ENCODE measurements at places on chromosomes 7 and 10.

DNA sequence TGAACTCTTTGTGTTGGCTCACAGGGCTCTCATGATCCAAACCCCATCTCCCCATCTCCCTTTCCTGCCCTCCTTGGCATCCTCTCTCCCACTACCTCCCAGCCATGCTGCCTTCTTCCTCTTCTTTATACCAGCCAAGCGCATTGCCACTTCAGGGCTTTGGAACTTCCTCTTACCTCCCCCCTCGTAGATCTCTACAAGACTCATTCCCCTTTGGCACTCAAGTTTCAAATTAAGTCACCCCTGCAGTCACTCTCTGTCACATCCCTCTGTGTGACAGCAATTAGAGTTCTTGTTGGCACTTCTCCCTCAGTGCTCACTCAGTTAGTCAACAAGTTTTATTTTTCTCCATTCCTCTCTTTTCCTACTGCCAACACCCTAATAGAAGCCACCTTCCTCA is 20.8 kb upstream of the NRP1 start:
- DNase-seq = no peak

DNA sequence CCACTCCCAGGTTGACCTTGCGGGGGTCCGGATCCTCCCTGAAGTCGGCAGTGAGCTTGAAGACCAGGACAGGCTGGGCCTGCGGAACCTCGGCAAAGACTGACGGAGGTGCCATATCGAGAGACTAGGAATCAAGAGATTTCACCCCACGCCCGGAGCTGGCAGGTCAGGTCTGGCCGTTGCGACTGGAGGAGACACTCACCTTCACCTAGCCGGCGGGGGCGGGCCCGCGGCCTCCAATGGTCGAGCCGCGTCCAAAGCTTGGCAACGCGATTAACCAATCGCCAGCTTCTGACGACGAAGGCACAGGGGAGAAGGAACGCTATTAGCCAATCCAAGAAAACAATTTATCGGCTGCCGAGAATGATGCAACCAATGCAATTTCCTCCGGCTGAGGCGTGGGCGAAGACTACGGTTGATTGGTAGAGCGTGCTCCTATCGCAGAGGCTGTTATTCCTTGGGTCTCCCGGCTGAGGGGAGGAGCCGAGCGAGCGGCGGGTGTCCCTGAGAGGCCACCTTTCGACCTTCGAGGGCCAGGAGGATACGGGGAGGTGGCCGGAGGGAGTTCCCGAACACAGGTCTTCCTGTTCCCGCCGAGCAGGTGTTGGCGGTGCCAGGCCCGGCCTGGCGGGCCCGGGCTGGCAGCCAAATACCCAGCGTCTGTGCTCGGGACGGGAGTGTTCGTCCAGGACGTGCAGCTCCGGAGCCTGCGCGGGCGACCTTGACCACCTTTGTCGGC is at the start of gene GOT1:
Gene GOT1, minus strand, starts transcription at position 174 of the 739 bp plus-strand sequence. Its CDS starts 59 bp downstream, at position 115.
- peak; percentile 100 for DNase-seq

- DNase-seq = peak; percentile 71
These were observed 42.9 kb upstream of the BHLHA15 start for GRCh38 chr7:98168181-98168903.

- DNase-seq = no peak
These were observed 24.2 kb upstream of the MGMT start for GRCh38 chr10:129442866-129443265.

DNA sequence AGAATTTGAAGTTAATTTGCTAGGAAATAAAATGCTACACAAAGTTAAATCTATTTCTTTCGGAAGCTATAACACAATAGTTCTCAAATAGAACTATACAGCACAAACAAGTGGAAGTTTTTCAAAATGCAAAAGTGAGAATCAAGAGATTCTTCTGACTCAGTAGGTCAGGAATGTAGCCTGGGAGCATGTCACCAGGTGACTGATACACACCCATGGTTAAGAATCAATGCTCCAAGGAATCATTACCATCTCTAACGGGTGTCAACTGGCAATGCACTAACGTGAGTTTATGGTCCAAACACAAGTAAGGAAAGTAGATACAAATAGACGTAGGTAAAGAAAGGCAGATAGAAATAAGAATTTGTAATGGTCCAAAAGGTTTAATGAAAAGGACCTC is 170.5 kb downstream of the SRPK2 start:
- no peak for DNase-seq

DNA sequence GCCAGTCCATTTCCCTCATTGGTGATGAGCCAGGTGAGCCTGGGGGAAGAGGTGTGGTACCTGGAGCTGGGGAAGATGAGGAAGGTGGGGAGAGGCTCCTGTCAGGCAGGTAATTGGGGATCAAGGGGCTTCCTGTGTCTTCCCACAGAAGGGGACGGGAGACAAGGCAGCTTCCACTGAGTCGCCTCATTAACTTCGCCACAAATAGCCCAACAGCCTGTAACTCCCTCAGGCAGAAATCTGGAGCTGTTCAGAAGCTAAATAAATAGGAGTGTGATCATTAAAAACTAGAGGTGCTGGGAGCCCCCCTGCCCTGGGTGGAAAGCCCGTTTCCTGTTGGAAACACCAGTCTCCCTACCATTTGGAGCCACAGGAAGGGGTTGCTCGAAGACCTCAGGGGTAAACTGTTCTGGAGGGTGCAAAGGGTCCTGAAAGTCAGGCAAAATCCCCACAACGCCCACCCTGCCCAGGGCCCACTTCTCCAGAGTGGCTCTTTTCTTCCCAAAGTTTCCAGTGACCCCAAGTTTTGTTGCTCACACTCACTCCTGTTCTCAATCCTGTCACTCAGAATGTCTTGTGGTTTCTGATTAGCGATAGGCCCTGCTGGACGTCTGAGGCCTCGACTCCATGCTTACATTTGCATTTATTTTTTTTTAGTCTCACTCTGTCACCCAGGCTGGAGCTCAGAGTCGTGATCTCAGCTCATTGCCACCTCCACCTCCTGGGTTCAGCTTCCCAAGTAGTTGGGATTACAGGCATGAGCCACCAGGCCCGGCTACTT is 25.7 kb downstream of the UNC5B start:
- no peak for DNase-seq

DNA sequence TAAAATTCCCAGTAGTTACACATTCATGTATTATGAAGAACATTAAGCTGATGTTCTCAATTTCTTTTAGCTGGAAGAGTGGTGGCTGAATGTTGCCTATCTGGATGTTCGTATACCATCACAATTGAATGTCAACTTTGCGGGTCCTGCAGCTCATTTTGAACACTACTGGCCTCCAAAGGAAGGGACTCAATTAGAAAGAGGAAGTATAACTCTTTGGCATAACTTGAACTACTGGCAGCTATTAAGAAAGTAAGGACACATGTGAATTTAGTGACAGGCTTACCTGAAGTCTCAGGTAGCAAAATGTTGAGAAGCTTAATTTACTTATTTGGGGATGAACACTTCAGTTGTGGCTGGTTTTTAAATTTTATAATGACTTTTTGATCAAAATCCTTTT is 15.9 kb downstream of the CROT start:
- no peak for DNase-seq

- DNase-seq = no peak
These were observed 471 bp upstream of the TOMM7 start for GRCh38 chr7:22823142-22823497.

DNA sequence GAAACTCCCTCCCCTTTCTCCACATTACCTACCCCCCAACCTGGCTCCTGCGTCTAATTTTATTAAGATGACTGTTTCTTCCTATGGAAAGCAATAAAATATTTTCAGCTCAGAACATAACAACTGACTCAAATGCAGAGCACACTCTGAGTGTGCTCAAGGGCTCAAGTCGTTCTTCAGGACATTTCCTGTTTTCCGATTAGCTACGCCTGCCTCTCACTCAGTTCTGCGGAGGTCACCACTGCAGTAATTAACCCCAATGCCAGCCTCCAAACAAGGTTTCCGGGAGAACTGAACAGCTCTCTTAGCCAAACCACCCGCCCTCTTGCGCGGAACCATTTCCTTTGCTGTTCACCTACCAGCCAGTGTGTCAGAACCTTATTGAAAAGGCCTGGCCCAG is 19.3 kb downstream of the MYOF start:
- no peak for DNase-seq

DNA sequence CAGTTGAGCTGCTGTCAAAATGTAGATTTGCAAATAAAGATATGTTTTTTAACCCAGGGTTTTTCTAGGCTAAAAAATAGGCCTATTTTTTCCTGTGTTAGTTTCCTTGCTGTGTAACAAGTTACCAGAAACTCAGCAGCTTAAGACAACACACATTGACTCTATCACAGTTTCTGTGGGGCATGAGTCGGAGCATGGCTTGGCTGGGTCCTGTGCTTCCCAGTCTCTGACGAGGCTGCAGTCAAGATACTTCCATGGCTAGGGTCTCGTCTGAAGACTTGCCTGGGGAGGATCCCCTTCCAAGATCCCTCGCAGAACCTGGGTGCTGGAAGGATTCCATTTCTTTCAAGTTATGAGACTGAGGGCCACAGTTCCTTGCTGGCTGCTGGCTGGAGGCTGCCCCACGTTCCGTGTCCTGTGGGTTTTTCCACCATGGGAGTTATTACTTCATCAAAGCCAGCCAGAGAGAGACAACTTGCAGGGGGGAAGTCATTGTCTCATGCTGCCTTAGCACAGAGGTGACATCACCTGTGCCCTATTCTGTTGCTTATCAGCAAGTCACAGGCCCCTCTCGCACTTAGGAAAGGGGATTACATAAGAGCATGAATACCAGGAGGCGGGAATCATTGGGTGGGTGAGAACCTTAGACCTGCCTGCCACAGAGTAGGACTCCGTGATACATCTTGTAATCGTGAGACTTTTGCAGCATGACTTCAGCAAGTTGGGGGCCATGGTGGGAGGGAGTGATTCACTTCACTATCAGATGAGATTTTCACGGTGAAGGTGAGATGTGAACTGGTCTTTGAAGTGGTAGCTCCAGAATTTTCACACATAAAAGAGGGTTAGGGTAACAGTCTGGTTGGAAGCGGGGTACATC is 77.9 kb downstream of the CCNY start:
- no peak for DNase-seq

DNA sequence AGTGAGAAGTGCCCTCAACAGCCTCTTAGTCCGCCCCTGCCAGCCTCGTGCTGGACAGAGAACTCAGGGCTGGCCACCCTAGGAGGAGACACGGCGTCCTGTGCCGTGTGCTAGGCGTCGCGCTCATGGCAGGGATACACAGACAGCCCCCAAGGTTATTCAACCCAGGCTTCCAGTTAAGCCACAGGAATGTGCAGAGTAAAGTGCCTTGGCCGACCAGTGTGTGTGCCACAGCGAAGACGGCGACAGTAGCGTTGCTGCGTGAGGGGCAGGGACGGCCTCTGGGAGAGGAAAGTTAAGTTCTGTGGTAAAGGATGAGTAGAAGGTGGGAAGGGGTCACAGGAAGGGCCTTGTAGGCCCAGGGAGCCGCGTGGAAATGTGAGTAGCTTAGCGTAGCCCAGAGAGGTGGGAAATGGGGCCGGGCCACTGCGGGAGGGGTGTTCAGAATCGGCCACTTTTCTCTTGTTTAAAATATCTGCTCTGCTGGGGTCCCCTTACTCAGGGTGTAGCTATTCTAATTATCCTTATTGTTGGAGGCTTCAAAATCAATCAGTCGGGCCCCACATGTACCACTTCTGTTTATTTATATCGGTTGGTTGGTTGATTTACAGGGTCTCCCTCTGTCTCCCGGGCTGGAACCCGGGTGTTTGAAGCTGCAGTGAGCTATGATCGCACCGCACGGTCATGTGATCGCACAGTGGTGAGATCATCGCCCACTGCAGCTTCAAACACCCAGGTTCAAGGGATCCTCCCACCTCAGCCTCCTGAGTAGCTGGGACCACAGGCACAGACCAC is 24.5 kb downstream of the TMEM120A start:
- no peak for DNase-seq

- no peak for DNase-seq
These were observed 103.1 kb upstream of the PCBD1 start for GRCh38 chr10:70991140-70992124.

GRCh38 chr10:871951-872403 is 59.5 kb downstream of the LARP4B start:
- DNase-seq = no peak

- DNase-seq = no peak
These were observed 81.1 kb upstream of the MBL2 start for GRCh38 chr10:52853704-52854103.

DNA sequence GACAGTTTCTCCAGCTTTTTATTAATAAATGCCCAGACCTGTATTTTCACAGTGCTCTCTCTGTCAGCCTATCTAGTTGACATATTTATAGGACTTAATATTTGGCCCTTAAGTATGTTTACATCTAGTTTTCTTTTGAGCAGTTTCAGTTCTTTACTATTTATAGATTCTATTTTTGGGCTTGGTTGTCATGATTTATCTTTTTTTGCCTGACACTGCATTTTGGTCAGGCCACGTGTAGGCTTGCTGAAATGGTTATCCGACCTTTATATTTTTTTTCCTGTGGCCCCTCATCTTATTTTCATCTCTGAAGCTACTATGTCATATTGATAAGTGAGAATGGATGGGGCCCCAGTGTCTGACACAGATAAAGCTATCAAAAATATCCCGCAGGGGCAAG is 515.4 kb upstream of the FZD8 start:
- DNase-seq = no peak

- no peak for DNase-seq
These were observed 20.6 kb downstream of the HYAL4 start for GRCh38 chr7:123865517-123866117.

DNA sequence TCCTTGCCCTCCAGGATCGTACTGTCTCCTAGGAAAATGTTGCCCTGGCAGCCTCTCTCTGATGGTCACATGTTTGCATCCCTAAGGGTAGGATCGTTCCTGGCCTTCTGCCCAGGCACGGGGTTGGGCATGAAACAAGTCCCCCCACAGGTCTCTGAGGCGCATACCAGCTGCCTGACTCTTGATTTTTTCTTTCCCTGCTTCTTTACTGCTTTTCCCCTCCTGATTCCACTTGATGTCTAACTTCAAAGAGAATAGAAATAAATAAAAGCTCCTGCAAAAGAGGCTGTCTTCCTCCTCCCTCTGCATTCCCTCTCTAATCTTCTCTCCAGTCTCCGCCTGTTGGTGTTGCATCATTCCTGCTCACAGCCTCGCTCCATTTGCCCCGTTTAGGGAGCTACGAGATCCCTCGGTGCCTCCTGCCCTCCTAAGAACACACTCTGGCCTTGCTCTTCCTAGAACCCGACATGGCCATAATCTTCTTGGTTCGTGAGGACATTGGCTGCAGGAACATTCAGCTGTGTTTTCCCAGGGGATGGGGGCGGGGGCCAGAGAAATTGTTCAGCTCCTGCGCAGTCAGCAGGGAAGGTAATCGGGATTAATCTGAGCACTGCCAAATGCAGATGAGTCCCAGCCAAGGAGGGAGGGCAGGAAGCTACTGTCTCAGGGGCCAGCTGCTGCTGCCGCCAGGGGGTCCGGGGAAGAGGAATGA is 26.0 kb downstream of the LEP start:
- peak; percentile 64 for DNase-seq

DNA sequence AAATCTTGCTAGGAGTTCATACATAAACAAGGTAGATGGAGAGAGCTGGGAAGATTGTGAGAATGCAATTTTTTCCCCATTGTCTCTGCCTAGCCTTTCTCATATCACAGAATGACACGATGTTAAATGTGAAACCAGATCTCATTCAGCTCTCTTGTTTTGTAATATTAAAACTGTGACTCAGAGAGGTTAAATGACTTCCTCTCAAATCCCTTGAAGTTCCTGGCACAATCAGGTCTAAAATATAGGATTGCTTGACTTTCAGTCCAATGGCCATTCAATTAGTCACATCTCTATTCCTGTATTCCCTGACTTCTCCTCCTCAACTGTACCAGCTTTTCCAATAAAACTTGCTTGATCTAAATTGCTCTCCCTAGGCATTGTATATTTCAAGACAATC is 3.1 kb downstream of the ANKRD22 start:
- DNase-seq = no peak
